ENCODE measurements at places on chromosomes 6 and 20.

GRCh38 chr6:123415844-123416468, 220.8 kb downstream of the TRDN start:
- DNase-seq = no peak

GRCh38 chr6:122853259-122853995, 64.4 kb downstream of the SMPDL3A start:
- DNase-seq = no peak

DNA sequence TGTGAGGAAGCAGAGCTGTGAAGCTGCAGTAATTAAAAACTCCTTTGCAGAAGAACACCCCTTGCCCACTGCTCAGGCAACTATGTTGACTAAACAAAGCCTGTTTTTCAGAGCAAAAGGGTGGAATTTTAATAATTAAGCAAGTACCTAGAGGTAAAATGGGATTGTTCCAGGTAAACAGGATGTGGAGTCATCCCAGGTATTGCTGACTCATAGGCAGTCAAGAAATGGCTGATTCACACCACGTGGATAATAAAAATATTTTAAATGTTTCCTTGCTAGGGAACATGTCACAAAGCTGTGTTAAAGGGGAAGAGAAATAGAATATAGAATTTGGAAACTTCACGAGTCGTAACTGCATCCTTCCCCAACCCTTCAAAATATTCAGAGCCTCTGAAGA, 491.8 kb downstream of the BTBD3 start:
- DNase-seq = no peak

DNA sequence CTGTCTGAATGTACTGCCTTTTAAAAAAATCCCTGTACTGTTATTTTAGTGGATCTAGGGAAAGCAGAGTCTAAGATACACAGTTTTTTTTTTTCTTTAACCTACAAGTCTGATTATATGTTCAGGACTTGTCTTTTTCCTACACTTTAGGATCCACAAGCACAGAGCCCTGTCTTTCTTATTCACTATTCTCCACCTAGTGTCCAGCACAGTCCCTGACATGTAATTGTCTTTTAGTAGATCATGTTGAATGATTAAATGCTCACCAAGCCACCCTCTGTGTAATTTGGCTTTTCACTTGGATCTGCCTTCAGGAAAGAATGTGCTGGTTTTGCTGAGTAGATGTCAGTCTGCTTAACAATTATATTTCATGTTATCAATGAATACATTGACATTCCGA, 35.8 kb upstream of the YWHAB start:
- no peak for DNase-seq

GRCh38 chr6:133954657-133955576, 1.9 kb downstream of the TBPL1 start:
- no peak for DNase-seq

DNA sequence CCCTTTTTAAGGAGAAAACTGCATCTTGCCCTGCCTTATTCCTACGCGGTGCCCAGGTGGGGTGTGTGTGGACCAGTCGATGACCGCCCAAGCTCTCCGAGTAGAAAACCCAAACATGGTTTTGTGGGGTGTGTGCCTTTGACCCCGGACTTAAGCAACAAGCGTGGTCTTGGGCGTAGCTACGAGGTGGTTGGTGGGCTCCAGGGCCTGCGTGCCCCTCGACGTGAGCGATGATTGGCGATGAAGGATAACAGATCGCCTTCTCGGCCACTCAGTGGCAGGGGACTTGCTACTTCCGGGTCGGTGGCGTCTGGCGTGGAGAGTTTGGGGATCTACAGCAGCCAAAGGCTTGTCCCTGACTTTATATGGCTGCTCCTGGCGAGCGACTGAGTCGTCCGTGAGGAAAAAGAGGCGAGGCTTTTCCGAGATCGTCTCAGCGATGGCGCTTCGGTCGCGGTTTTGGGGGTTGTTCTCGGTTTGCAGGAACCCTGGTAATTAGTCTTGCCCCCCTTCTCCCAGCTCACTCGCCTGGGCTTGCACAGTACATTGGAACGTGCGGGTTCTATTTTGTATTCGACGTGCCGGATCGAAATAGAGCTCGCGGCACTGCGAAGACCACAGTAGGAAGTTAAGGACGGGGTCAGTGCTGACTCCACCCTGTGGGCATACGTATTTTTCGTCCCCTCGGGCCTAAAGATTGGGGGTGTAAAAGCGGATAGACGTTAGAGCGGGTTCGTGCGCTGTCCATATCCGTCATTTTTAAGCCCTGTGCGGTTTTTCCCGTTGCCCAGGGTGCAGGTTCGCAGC, at the start of gene MRPL18:
MRPL18 (plus strand) TSS at position 319 of the 807 bp plus-strand sequence; CDS start at position 440, 121 bp downstream.
- peak; percentile 83 for DNase-seq

GRCh38 chr6:139135578-139136545, 982 bp downstream of the HECA start:
- no peak for DNase-seq

DNA sequence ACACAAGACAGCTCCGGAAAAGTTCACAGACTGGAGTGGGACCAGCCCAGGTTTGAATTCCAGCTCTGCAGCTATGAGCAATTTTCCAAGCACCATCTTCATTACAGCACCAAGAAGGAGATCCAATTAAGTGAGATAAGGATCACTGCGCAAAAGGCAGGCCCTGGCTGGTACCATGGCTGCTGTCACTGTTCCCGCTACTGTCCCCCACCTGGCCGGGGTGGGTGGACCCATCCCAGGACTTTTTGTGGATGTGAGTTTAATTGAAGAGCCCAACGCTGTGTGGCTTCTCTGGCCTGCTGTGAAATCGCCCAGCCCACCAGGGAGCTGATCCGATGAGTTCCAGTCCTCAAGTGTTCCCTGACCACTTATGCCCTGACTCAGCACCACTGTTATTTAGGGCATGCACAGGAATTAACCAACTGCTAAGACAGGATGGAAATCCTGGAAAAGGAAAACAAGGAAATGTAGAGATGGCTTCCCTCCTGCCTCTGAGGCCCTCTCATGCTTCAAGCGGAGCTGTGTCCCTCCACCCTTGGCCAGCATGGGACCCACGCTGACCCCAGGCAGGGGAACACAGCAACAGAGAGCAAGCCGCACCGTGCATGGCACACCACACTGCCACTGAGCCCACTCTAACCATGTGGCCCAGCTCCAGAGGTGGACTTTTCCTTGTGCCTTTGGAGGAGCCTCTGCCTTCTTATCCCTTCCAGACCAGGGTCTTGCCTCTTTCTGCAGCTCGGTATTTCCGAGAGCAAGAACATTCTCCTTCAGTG, 150.0 kb upstream of the CST7 start:
- no peak for DNase-seq

DNA sequence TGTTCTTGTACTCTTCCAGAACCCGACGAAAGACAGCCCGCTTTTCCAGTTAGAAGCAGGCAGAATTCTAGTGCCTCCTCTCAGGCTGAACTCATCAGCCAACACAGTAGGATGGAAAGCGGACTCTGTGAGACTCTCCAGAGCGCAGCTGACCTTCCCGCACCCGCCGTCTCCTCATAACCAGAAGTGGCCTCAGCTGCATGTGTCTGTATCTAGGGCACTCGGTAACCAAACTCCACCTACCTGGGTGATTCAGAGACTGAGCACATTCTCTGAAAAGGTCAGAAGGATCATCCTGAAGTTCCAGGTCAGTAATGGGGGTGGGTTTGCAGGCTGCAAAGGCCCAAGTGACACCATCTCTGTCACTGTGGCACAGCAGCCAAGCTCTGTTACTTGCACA, 66.7 kb upstream of the NFATC2 start:
- no peak for DNase-seq

- no peak for DNase-seq
Observed at GRCh38 chr6:5827056-5827904, 179.4 kb downstream of the NRN1 start.

GRCh38 chr6:36224918-36225461, 28.4 kb downstream of the BRPF3 start:
- no peak for DNase-seq

DNA sequence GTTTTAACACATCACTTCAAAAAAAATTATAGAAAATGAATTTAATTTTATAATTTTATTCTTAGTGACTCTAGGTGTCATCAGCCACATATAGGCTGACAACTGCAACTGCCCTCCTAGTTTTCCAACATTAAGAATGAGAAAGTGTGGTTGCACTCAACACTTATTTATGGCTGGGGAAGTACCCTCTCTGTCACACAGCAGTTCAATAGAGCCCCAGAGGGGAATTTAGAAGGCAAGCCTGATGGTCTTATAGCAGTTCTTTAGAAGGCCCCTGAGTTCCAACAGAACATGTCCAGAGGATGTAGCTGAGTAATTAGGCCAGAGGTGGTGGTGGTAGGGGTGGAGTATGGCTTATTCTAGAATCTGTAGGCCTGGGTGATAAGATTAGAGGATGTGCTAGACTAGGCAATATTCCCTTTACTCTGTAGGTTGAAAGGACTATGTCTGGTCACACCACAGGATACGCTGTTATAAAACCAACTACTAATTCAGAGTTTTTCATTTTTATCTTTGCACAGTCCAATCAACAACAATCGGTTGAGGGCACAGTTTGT, 226.5 kb upstream of the CITED2 start:
- DNase-seq = no peak

DNA sequence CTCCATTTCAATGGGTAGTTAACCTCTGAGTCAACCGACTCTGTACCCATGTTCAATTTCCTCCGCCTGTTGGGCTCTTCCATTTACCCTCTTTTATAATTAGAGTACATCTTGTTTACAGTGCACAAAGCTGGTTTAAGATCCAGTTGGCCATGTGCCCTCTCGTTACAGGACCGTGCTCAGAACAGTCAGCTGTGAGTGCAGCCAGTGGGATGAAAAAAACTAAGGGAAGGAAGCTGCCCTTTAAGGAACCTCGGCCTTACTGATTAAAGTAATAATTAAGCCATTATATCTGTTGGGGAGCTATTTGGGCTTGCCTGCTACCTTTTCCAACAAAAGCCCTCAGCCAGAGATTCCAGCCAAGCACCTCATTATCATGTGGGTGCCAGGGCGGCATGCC, 68.8 kb downstream of the TMEM170B start:
- no peak for DNase-seq

- DNase-seq = no peak
Observed at GRCh38 chr20:17467120-17467655, 64.0 kb downstream of the BFSP1 start.

- no peak for DNase-seq
Observed at GRCh38 chr6:114249522-114249921, 93.3 kb downstream of the HS3ST5 start.

GRCh38 chr6:3722785-3723184, 28.7 kb downstream of the PXDC1 start:
- DNase-seq = no peak

DNA sequence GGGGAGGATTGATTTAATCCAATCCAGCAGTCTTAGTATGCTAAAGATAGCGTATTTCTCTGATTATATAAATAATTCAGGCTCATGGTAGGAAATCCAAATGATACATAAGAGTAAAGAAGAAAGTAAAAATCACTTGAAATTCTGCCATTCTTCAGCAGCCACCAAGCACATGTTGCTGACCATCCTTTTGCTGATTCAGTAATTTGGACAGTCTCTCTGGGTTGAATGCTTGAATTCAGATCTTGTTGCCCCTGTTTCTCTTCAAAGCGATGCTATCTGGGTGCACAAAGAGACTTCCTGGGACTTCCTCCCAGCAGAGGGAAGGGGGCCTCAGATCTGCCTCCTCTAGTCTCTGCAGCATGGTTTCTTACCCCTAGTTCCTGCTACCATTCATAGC, 609.1 kb downstream of the UTRN start:
- DNase-seq = no peak

DNA sequence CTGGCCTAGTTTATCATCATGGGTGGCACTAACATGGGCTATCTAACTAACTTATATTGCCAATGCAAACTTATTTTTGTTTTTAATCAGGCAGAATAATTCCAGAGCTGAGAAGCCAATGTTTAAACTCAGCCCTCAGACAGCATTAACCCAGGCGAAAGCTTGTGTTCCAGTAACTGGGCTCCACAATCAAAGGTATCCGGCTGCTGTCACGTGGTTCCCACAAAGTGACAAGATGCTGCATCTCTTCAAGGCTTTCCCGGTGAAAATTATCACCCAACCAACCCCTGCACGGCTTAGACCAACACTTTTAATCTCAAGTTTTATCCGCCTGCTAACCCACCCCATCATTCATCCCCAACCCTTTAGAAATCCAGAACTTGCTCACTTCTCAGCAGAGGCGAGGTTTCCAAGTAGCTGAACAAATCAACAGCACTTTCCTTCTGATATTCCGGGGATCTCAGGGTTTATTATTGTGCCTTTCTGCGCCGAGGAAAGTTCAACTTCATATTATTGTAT, 885 bp downstream of the MTCL3 start:
- DNase-seq = no peak

DNA sequence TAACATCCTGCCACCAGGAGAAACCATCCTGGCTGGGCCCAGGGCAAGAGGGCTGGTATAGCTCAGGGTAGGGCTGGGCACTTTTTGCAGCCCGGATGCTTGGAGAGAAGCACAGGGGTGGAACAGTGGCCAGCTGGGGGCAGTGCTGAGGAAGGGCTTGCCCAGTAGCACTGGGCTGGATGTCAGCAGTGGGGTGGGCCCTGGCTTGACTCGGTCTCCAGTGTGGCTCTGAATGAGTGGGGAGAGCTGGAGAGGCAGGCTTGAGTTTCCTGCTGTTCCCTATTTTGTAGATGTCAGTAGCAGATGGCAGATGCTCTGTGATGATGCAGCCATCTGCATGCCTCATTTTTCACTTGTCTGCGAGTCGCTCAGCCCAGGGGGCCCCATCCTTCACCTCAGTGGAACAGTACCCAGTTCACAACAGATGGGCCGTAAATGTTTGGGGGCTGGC, 56.3 kb upstream of the TULP1 start:
- no peak for DNase-seq

DNA sequence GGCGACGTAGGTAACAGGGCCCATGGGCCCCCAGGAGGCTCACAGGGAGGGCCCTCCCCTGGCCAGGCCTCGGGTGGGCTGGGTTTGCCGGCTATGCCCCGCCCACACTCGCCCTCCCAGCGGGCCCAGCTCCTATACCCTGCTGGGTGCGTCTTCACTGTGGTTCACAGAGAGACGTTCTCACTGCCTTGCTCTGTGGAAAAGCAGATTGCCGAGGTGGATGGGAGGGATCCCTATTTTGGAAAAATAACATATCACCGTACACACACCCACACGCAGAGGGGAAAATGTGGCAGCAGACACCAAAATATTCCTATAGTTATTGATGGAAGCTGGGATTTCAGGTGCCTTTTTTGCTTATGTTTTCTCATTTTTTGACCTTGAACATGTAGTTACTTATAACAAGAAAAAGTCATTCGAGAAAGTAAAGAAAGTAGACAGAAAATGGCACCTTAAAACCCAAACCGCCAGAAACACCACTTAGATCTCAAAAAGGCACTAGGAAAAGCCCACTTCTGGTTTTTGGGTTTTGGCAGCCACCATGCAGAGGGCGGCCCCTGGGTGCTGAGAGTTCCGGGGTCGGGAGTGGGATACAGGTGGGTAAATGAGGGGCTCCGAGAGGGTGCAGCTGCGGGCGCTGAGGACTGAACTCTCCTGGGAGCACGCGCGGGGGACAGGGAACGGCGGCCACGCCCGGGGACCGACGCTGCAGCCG, 49.4 kb downstream of the TMEM242 start:
- peak; percentile 28 for DNase-seq

- DNase-seq = no peak
Observed at GRCh38 chr6:3368685-3369084, 88.2 kb downstream of the SLC22A23 start.

- DNase-seq = no peak
Observed at GRCh38 chr20:8346700-8347270, 214.7 kb downstream of the PLCB1 start.

GRCh38 chr6:40788661-40789655, 201.8 kb upstream of the LRFN2 start:
- DNase-seq = no peak
